ENCODE measurements at places on chromosomes 1 and 21.

DNA sequence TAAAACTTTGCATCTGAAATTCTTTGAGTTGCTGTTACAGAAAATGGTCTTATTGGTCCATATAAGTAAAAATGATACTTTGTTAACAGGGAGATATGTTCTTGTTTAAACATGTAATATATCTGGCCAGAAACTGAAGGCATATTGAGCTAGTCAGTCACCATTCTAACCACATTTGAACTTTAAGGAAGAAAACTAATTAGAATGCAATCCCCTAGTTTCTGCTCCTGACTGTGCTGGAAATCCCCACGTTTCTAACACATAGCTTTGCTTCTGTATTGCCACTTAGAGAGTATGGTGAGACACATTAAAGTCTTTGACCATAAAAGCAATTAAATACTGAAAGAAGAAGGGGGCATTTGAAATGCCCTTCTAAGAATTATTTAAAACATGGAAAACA, 32.1 kb upstream of the HIVEP3 start:
- DNase-seq: no peak

DNA sequence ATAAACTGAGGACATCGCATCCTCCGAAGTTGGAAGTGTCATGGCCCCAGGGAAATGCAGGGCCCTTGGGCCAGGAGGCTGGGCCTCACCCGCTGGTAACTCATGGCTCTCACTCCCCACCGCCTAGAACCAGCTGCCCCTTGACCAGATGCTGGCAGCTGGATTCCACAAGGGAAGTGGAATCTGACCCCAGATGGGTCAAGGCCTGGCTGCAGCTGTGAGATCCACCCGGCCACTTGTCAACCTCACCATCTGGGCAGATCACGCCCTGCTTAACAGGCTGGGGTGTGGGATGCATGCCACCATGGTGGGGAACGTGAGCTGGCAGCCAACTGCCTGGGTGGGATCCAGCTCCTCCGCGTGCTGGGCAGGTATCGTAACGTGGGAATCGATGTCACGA, 25.5 kb downstream of the KCNAB2 start:
- no peak for DNase-seq

GRCh38 chr1:176692431-176692830, 229.5 kb downstream of the PAPPA2 start:
- no peak for DNase-seq

DNA sequence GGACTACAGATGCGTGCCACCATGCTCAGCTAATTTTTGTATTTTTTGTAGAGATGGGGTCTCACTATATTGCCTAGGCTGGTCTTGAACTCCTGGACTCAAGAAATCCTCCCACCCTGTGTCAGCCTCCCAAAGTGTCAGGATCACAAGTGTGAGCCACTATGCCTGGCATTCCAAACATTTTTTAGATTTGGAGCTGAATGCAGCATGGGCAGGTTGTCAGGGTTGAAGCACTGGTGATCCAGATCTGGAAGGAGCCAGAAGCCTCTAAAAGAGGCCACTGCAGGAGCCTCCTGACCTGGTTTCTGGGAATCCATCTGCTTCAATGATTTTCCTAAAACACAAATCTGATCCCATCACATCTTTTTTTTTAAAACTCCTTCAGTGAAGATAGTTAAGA, 1.8 kb upstream of the CTPS1 start:
- DNase-seq: no peak

DNA sequence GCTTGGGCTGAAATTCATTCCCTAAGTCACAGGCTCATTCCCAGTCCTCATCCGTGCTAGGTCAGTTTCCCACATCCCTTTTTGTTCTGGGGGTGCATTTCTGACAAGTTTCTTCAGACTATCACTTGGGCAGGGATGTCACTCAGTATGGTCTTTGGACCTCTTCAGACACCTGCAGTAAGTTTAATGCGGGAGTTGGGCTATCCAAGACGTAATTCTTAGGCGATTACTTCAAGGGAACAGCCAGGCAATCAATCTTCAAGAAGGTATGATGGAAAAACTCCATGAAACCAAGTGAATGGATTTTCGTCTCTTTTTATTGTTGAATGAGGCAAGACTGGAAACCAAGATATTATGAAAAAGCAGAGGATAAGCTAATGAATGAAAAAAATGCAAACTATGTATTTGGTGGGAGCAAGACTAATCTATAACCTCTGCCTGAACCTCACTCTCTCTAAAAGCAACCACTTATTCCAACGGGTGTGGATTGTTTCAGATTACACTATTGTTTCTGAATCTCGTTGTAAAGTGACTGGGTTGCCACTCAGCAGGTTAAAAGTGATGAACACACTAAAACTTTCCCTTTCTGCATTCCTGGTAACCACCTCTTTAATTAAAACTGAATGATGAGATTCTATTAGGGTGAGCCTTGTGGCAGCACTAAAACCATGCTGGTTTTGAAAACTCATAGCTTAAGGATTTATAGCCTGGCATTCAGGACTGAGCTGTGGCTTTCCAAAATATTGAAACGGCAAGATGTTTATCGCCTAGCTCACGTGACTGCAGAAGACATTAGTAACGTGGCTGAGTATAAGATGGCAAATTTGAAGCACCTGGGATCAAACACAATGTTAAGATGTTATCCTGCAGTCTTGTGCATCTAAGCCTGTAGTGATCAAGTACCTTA, 1.1 kb downstream of the RASAL2 start:
- no peak for DNase-seq

DNA sequence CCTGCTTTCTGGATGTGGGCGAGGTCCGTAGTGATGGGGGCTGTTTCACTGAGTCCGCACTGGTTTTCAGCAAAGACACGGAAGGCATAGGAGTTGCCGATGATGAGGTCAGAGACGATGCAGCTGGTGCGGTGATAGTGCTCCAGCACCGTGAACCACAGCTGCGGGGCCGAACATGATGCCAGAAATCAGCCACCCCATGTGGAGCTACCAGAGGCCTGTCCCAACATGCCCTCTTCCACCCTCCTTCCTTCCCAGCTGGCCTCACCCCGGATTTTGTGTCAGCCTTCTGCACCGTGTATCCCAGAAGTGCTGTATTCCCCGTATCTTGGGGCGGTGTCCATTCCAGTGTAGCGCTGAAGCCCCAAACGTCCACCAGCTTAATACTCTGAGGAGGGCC, 10.0 kb downstream of the MYBPHL start:
- DNase-seq: no peak

DNA sequence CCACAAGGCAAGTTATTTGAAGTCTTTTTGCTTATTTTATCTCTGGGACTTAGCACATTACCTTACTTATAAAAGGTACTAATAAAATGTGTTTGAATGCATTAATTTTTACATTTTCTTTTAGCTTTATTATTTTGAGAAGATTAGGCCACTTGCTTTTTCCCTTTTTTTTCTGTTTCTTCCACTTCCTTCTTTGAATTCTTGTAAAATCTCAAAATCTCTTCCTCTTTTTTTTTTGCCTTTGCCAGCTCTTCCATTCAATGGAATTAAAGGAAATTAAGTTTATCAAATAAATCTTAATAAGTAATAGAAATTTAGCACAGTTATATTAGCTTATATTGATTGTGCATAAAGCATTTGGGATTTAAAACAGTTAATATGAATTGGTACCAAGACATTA, 260.9 kb downstream of the SRGAP2C start:
- DNase-seq: no peak

GRCh38 chr1:17932164-17932563, 175.4 kb upstream of the IGSF21 start:
- no peak for DNase-seq

GRCh38 chr1:87358219-87358618, 29.5 kb downstream of the LMO4 start:
- no peak for DNase-seq

DNA sequence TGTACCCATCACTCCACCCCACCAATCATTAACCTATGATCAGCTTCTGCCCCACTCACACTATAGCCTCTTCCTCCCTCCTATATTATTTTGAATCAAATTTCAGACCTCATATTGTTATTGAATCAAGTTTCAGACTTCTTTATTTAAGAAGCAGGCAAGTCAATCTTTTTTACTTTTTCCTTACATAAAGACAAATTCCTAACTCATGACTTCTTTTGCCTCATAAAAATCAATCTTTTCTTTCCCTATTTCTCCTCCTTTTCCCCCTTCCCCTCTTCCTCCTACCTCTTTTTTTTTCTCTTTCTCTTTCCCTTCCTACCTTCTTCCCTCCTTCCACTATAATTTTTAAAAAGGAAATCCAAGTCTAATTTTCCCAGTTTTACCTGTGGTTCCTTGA, 4.3 kb upstream of the RWDD3 start:
- no peak for DNase-seq

- DNase-seq: no peak
These were observed 180.3 kb upstream of the RGS18 start for GRCh38 chr1:191977874-191978506.

DNA sequence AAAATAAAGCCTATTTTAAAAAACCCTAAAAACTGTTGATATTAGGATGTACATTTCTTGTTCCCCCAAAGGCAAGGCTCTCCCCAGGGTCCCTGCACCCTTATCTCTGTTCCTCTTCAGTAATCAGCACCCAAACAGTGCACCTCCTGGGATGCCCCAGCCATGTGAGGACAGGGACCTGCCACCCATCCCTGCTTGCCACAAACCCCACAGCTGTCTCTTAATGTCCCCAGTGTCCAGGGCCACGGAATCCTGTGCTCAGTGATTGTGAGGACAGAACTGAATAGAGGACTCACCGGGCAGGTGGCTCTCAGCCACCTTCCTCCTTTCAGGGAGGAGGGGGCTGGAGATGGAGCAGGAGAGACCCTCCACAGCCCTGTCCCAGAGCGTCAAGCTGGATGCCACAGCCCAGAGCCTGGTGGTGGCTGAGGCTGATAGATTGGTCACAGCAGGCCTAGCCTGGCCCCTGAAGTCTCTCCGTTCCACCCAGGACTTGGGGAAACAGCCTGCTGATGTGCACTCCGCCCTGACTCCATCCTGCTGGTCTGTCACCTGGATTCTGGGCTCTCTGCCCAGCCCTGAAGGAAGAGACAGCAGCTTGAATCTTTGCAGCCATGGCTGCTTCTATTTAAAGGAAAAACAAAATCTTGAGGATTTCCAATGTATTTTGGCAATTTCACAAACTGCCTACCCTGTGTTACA, 23.1 kb downstream of the RNF187 start:
- DNase-seq: no peak

DNA sequence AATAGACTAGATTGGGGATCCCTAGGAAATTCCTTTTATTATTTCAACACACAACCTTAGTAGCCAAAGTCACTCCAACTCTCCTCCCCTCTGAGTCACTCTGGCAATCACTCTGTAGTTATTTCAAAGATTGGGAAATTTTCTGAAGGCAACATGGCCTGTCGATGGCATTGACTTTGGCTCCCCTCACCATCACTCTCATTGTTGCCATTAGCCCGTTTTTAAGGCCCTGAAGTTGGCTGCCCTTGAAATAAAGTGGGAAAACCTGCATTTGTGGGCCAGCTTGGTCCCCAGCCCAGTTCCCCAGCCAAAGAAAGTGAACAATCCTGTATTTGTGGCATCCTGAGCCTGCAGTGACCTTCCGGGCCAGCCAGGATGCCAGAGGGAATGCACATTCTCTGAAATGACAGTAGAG, 52.5 kb downstream of the CDC7 start:
- no peak for DNase-seq

Measured in activated naive CD8-positive, alpha-beta T cell treated with anti-CD3 and anti-CD28 coated beads, Interleukin-2, amount 50 U/mL, for 24 hours (primary cell).